ENCODE measurements at places on chromosomes 5 and 9.

- peak; percentile 15 for DNase-seq
These were observed 35.9 kb upstream of the ARSB start for GRCh38 chr5:79020861-79021561.

DNA sequence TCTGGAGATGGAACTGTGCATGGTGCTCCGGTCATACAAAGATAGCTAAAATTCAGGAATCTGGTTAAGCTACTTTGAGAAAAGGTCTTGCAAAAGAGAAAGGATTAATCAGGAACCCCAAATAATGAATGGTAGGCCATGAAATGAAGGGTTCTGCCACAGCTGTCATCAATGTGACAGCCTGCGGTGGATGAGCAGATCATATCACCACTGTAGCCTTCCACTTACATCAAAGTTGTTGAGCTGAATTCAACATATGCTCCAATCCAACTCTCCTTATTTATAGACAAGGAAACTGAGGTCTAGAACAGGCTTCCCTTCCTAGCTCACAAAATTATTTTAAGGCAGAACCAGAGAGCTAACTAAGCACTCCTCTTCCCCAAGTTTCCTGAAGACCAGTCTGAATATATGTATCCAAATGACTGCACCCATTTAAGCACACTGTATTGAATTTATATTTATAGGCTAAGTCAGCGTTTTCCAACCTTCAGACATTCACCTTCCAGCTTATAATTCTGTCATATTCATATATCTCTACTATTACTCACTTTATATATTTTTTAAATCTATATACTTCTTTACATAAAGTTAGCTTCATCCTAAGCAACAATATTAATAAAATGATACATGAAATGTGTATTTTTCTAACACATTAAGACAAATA is 13.9 kb upstream of the PTGER4 start:
- no peak for DNase-seq

DNA sequence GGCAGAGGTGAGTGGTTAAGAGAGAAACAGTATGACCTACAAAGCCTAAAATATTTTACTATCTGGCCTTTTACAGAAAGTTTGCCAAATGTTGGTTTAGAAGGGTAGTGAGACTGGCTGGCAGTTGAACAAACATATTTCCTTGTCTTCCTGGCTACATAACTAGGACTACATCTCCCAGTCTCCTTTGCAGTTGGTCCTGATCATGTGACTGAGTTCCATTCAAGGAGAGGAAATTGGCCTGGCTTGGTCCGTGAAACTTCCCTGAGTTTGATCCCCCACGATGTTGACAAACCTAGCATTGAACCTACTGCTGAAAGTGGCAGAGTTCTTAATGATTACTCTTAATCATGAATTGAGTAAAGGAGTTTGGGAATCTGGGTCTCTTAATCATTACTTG is 280.8 kb downstream of the SLIT3 start:
- DNase-seq, result no peak

- DNase-seq, result no peak
These were observed 179.1 kb downstream of the EPB41L4A start for GRCh38 chr5:112239996-112240395.

DNA sequence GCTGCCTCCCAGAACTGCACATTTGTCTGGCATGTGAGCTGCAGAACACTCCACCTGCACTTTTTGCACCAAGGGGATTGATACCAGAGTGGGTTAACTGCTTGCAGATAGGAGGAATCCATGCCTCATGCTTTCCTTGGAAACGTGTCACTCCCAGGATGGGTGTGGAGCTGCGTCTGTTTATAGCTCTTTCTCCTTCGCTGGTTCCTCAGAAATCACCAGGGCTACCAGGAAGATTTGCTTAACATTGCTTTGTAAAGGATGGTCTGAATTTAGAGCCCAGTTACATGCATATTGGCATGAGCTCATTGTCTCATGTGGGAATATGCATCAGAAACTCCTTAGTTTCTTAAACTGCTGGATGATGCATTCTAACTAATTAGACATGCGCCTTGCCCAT is 234.6 kb downstream of the GADD45G start:
- DNase-seq, result no peak

- no peak for DNase-seq
These were observed 623.5 kb upstream of the NUDT12 start for GRCh38 chr5:104186100-104186499.

- no peak for DNase-seq
These were observed 15.8 kb downstream of the RAB14 start for GRCh38 chr9:121185774-121186403.

- DNase-seq, result no peak
These were observed 220.7 kb upstream of the TMEM161B start for GRCh38 chr5:88489364-88489763.

DNA sequence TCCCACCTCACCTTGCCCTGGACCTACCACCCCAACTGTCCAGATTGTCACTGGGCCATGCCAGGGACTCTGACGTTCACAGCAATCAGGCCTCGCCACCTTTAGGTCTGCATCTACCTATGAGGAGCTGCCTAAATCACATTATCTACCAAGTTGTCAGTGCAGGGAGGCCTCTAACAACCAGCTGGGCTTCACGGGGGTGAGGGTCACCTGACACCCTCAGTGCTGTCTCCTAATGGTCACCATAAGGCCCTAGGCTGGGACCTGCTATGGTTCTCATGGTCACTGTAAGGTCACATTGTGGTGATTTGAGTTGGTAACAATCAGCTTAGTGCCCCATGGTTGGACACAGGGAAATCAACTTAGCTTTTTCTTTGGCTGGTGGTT is 119.2 kb upstream of the CXCL14 start:
- no peak for DNase-seq

DNA sequence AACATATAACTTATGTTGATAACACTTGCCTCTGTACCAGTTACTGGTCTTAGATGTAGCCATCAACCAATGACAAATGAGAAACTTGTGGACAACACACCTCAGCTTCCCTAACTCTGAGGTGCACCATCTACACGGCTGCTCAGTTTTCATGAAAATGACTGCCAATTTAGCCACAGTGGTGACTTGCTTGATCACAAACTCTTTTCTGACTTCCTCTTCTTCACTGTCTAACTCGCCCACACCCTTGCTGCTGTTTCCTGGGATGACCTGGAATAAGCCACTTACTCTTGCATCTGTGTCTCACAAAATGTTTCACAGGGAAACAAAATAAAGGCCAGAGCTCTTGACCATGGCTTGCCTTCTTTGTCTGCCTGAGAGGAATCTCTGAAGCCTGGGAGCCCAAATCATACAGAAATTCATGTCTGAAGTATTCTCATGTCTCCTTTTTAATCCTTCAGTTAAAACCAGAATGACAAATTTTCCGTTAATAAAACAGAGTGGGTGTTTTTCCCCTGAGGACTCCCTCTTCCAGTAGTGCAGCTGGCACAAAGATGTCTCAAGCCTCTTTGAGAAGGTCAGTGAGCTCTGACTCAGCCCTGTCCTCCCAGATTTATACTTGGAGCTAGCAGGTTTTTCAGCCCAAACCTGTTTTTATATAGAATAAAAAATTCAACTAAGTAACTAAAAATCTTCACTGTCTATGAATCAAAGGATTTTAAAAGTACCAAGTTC is 126.5 kb upstream of the PAM start:
- DNase-seq, result no peak

GRCh38 chr5:137462265-137462590 is 36.9 kb downstream of the SPOCK1 start:
- DNase-seq, result no peak

DNA sequence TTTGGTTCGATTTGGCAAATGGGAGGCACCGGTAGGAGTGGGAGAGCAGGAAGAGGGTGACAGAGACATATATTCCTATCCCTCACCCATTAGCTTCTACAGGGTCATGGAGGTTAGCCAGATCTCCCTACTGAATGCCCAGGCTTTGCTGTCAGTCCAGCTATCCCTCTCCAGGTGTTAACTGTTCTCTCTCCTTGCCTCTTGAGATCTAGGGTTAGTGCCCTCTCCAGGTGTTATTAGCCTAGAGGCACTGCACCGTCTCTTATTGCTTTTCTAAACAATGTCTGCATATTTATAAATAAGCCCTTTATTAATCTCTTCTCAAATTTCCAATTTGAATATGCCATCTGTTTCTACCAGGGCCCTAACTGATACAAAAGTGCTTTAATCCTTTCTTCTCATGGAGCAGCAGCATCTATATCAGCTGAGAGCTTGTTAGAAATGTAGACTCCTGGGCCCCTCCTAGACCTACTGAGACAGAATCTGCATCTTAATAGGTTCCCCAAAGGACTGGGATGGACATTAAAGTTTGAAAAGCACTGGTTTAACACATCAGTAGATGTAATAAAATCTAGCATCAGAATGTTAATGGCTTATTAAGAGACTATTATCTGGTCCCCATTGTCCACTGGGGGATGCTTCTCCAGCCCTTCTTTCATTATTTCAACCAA is 322.5 kb upstream of the SLC24A2 start:
- no peak for DNase-seq

- DNase-seq, result no peak
These were observed 20.3 kb upstream of the THG1L start for GRCh38 chr5:157710882-157711281.

- DNase-seq, result no peak
These were observed 41.9 kb downstream of the SLC22A5 start for GRCh38 chr5:132411304-132412013.

DNA sequence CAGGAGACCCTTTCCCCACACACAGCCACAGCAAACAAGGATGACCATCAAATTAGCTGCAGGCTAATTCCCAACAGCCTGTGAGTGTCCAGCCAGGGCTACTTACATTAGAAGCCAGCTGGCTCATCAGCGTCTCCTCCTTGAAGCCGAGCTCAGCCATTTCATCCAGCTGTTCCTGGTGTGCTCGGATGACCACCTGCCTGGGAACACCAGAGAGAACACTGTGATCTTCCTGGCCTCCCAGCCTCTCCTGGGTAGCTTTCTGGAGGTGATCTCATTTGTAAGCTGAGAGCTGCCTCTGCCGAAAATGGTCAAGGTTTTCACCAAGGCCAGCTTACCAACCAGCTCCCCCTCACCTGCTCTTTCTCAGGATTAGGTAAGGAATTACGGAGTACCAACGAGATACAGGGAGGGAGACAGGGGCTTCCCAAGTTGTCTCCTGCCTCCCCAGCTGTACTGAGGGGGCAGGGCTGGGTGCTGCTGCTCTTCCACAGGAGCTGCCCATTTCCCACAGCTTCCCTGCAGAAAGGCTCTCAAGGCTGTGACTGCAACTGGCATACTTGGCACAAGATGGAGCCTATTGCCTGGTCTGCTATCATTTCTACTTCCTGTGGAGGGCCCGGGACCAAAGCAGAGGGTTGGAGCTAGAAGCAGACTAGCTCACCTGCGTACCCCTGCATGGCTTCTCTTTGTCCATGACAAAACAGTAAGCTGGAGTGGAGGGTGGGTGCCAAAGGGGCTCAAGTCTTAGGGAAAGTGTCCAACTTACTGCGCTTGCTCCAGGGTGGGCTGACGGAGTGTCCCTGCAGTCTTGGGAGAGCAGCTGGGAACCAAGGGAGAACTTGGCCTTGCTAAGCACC is 73.9 kb downstream of the KIF24 start:
- no peak for DNase-seq

DNA sequence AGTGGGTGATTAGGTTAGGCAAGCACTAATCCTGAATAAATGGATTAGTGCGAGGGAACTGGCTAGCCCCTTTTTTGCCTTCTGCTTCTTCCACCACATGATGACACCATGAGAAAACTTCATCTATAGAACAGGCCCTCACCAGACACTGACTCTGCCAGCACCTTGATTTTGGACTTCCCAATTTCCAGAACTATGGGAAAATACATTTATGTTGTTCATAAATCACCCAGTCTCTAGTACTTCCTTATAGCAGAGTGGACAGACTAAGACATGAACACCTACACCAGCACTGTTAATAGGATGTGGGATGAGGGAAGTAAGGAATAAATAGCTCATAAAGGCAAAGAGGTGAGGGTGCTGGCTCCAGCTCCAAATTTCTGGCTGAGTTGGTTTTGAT is 1.4 kb downstream of the ZNF622 start:
- no peak for DNase-seq

DNA sequence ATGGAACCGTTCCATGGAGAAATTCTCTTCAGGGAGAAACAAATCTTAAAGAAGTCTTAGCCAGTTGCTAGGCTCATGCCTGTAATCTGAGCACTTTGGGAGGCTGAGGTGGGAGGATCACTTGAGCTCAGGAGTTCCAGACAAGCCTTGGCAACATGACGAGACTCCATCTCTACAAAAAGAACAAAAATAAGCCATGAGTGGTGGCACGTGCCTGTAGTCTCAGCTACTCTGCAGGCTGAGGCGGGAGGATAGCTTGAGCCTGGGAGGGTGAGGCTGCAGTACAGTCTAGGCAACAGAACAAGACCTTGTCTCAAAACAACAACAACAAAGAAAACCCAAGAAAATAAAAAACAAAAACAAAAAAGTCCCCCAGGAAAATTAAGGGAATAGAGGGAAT is 8.2 kb downstream of the HSPB3 start:
- DNase-seq, result no peak

GRCh38 chr5:53257806-53258373 is 148.3 kb upstream of the MOCS2 start:
- DNase-seq, result no peak

DNA sequence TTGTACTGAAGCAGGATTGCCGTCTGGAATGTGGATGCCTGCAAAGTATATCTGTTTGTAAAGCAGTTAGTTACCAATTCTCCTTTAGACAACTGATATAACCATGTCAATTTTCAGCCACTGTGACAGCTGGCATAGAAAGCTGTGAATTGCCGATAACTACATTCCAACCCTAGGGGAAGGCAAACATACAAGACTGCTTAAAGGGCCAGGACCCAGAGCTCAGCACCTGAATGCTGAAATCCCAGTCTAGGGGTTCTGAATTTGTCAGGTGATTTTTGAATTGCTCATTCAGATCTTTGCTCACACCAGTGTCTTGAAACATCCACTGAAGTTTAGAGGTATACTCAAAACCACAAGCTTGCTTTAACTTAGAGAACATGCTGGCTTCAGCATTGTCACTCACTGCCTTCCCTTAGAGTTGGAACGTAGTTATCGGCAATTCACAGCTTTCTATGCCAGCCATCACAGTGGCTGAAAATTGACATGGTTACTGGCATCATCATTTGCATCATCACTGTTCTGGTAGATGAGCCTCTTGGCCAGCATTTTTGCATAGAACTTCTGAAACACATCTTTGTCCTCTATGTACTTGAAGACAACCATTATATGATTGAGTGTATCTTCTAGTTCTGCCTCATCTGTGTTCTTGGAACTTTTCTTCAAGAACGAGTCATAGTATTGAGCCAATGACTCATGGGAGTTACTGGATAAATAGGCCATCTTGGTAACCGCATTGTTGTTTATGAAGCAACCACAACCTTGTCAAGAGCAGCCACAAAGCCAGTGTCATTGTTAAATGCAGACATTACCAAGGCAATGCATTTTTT is 82.1 kb downstream of the CCDC192 start:
- DNase-seq, result no peak

GRCh38 chr9:131899296-131900228 is 159.7 kb upstream of the RAPGEF1 start:
- no peak for DNase-seq

DNA sequence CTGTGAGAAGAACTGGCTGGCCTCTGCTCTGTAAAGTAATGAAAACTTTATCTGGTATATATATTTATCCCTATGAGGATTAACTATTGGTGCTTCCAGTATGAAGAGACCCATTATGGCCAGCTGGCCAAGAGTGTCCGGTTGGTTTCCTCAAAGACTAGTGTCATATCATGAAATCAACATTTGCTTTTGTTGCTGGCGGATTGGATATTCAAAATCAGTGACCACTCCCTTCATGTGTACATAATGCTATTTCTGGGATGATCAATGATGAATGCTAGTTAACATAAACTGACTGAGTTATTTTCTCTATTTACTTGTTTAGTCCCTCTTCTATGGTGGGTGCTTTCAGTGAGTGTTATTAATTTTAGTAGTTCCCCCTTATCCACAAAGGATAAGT is 60.8 kb upstream of the NUDT12 start:
- no peak for DNase-seq
